ENCODE measurements at places on chromosomes 3 and 15.

DNA sequence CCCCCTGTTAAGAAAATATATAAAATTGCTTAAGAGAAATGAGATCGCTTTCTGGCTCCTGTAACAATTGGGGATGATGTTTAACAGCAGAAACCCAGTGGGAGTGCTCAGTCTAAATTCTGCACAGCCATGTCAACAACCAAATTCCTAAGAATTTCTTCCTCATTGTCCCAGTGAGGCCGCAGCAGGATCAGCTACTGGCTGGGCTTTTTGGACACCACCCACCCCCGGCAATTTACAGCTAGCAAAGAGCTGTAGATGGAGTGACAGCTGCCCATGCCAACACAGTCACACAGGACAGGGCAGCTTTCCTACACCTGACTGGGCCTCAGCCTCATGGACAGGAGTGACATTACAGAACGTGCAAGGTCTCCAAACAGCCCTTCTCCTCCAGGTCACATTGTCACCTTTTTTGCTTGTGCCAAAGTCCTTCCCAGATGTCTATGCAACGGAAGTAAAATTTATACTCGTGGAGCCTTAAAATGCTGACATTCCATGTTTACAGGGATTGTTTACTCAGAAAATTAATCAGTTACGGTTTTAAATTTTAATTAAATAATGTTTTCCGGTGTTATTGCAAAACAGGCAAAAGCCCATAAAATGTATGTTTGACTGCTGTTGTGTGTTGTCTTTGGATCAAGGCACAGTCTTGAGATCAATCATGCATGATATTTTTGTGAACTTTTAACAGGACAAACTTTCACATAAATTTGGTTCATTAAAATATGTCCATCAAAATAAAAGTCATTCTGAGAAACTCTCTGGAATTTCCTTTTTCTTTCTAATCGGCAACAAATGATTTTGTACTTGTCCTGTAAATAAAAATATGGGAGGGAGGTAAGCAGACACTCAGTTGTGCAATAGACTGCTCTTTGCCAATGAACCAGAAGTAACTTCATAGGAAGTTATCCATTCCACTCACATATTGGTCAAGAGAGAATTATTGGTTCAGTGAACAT lies 943.2 kb downstream of the MCTP2 start:
- DNase-seq = peak; percentile 71

GRCh38 chr3:64939747-64940450 lies 252.1 kb upstream of the ADAMTS9 start:
- no peak for DNase-seq

GRCh38 chr3:122947196-122947595 lies 80.4 kb downstream of the SEMA5B start:
- DNase-seq = no peak

DNA sequence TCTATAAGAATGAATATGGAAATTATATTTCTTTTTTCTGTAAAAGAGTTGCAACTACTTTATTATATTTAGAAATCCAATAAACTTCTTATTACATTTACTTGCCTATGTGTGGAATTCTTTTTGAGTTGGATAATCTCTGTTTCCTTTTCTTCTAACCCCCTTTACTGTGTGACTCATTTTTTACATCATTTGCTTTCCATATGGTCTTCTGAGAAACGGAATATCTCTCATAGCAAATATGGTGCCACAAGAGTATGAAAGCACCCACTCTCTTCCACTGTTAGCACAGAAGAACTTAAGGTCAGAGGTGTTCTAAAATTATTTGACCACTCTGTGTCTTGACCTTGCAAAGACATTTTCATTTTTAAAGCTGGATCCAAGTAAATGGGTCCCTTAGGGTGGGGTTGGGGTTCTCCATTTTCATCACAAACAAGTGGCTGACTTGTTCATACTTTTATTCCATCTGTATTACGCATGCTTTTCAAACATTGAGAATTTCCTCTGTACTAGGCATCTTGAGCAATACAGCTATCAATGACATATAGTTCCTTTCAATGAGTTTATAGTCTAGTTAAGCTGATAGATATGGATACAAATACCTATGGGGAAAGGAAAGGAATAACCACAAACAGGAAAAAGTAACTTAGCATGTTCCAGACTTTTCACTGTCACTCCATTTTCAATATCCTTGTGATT lies 281.1 kb upstream of the TPRG1 start:
- DNase-seq = no peak

DNA sequence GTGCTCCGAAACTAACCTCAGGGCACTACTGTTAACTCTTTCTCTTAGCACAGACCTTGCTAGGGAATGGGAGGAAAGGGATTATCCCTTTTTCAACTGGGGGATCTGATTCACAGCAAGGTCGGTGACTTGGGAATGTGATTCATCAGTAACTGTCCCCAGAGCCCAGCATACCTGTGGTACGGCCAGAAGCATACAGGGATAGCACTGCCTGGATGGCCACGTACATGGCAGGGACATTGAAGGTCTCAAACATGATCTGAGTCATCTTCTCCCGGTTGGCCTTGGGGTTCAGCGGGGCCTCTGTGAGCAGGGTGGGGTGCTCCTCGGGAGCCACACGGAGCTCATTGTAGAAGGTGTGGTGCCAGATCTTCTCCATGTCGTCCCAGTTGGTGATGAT lies 2.3 kb downstream of the ACTC1 start:
- no peak for DNase-seq

GRCh38 chr15:76339305-76340197 lies 3.0 kb downstream of the ISL2 start:
- DNase-seq = no peak
